ENCODE measurements at places on chromosomes 4 and X. TPM values are rescaled to one million over a fixed set of nuclear protein-coding genes. Genes with fewer than 3 reads are reported as not detected.

GRCh38 chr4:149166365-149166764 lies 649.3 kb downstream of the IQCM start:
- no peak for DNase-seq

- no peak for DNase-seq
These were observed 16.3 kb upstream of the IDS start for GRCh38 chrX:149521438-149521837.

- DNase-seq, result no peak
These were observed 2.2 kb downstream of the FBXO8 start for GRCh38 chr4:174281182-174281737.

- DNase-seq, result no peak
These were observed 2.0 kb downstream of the USP9X start for GRCh38 chrX:41087201-41087600.

DNA sequence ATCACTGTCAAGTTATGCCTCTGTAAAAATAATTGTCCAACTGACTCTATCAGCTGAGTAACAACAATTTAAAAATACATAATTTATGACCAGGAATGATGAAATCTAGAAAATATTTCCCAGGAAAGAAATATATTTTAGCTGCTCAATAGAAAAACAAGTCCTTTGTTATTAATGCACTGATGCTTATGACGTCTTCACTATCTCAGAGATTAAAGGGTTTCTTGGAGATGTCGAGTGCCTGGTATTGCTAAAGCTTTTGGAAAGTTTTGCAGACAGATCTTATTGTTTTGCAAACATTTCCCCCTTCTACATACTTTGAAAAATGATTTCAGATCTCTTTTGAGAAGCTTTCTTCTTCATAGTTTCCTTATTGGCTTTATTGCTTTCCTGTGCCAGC lies 154.6 kb upstream of the RPS6KA3 start:
- no peak for DNase-seq

GRCh38 chr4:120432301-120432860 lies 365.7 kb upstream of the MAD2L1 start:
- DNase-seq, result no peak

DNA sequence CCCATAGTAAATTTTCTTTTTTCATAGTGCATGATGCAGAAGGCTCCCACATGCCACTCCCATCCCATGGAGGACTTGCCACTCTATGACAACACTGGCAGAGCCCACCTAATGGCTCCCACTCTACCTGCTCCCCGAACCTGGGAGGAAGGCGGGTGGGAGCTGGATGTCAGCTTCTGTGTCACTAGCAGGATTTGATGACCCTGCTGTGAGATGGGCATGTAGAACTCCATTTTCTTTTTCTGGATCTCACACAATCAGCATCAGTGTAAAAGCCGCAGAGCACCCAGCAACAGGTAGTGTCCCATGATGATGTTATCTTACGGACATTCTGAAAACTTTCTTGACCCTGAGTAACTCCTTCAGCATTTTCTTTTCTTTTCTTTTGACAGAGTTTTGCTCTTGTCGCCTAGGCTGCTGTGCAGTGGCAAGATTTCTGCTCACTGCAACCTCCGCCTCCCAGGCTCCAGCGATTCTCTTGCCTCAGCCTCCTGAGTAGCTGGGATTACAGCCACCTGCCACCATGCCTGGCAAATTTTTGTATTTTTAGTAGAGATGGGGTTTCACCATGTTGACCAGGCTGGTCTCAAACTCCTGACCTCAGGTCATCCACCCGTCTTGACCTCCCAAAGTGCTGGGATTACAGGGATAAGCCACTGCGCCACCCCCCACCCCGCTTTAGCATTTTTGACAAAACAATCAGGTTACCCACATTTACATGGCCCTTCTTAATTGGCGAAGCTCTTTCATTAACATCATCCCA lies 15.0 kb upstream of the ADH1A start:
- no peak for DNase-seq

GRCh38 chrX:17595456-17596035 lies 141.7 kb upstream of the SCML1 start:
- DNase-seq, result no peak

- DNase-seq, result no peak
These were observed 58.3 kb downstream of the ATP10D start for GRCh38 chr4:47543331-47543730.

- DNase-seq, result no peak
These were observed 161.7 kb downstream of the BRWD3 start for GRCh38 chrX:80648023-80648422.

GRCh38 chr4:39626261-39626660 lies 12.4 kb downstream of the SMIM14 start:
- DNase-seq, result no peak

- no peak for DNase-seq
These were observed 51.6 kb downstream of the MAML3 start for GRCh38 chr4:140102421-140102820.

- DNase-seq, result no peak
These were observed 32.2 kb upstream of the XPNPEP2 start for GRCh38 chrX:129706400-129707072.

- DNase-seq, result no peak
These were observed 2.5 kb upstream of the USP27X start for GRCh38 chrX:49876750-49877149.

PAGE5 gene
- not detected for total RNA-seq

TMEM35A gene
- not detected for total RNA-seq

ARR3 gene
- total RNA-seq, result not detected

SLBP gene
- total RNA-seq, result 171 TPM

NUDT11 gene
- total RNA-seq, result 2.8 TPM

Measured in activated T-cell treated with anti-CD3 and anti-CD28 coated beads, Interleukin-2, amount 50 U/mL, for 4 hours (primary cell).